ENCODE measurements at places on chromosomes 6 and 20. TPM values are rescaled to one million over a fixed set of nuclear protein-coding genes. Genes with fewer than 3 reads are reported as not detected.

CRISP3 gene
- polyA plus RNA-seq: 0.06 TPM

DEFB128 gene
- not detected for polyA plus RNA-seq

EEF1A2 gene
- polyA plus RNA-seq: 29.7 TPM

CCN6 gene
- polyA plus RNA-seq: 0.43 TPM

PAX1 gene
- not detected for polyA plus RNA-seq

NRN1 gene
- polyA plus RNA-seq: 4.0 TPM

IL20RA gene
- 2.5 TPM for polyA plus RNA-seq

HTR1B gene
- 1.2 TPM for polyA plus RNA-seq

RNF144B gene
- polyA plus RNA-seq: 2.0 TPM

CAGE1 gene
- polyA plus RNA-seq: 0.03 TPM

SRSF12 gene
- polyA plus RNA-seq: 2.6 TPM

DLK2 gene
- polyA plus RNA-seq: 2.3 TPM

OXT gene
- polyA plus RNA-seq: 5.2 TPM

WASF1 gene
- polyA plus RNA-seq: 11.2 TPM

DCDC2 gene
- polyA plus RNA-seq: 8.3 TPM

Measured in large intestine (tissue), 12 donors.